ENCODE measurements at places on chromosomes 11 and 22. TPM values are rescaled to one million over a fixed set of nuclear protein-coding genes. Genes with fewer than 3 reads are reported as not detected.

The GRAP2 gene
- total RNA-seq: 9.3 TPM

- DNase-seq: no peak
Measured at GRCh38 chr22:30566125-30566524, 8.3 kb downstream of the GAL3ST1 start.

The SLC3A2 gene
- 181 TPM for total RNA-seq

- DNase-seq: no peak
Measured at GRCh38 chr11:74255741-74256375, 55.6 kb downstream of the P4HA3 start.

DNA sequence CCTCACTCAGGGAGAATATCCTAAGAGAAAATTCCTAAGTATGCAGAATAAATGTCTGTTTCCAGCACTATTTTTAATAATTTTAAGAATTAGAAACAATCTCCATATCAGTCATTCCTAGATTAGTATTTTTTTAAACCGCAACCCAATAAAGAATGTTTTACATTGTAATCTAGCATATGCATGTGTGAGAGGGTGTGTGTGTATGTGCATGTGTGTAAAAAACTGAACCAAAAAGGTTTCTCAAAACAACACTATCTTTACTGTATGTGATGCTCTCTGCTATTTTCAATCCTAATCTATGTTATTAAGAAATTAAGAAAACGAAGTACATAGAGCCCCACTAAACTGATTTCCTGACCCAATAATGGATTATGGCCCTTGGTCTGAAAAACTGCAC is 90.6 kb upstream of the AKIP1 start:
- DNase-seq: no peak

- DNase-seq: no peak
Measured at GRCh38 chr11:124898263-124898680, 607 bp upstream of the ROBO4 start.

The CTSF gene
- total RNA-seq: 81.3 TPM

The APOBEC3A gene
- not detected for total RNA-seq

GRCh38 chr11:47391077-47391583 is 12.8 kb upstream of the SPI1 start:
- no peak for DNase-seq

- no peak for DNase-seq
Measured at GRCh38 chr11:40302669-40303068, 1156.8 kb downstream of the LRRC4C start.

- no peak for DNase-seq
Measured at GRCh38 chr22:37433786-37434185, 6.5 kb upstream of the ELFN2 start.

The DEFB131B gene
- not detected for total RNA-seq

The TRIM49D2 gene
- total RNA-seq: not detected

The CCDC188 gene
- not detected for total RNA-seq

DNA sequence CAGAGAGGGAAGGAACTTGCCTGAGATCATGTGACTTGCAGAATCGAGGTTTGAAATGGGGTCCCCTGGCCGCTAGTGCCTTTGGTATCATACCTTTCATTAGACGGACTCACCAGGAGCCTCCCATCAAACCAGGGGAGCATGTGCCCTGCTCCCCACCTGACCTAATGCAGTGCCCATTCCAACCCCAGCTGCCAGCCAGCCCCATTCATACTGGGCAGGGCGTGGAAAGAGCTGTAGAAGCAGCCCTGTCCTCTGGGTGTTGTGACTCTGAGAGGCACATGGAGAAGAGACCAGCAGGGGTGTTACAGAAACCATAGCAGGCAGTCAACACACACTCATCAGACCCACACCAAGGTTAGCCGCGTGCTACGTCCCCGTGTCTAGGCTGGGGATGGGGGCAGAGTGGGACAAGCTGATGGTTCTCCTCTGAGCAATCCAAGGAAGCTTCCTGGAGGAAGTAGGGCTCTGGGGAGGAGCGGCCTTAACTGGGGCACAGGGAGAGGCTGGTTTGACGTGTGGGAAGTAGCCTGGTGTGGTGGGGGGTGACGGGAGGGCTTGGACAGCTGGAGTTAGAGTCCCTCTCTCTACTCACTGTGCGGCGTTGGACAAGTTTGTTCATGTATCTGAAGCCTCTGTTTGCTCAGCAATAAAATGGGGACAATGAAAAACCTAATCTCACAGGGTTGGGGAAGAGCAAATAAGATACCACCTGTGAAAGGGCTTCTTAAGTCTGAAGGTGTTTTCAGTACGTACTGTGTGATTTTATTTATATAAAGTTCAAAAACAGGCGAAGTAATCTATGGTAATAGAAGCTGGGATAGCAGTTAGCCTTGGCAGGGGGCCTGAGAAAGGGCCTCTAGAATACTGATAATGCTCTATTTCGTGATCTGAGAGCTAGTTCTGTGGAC is 14.0 kb downstream of the GRIK4 start:
- no peak for DNase-seq

DNA sequence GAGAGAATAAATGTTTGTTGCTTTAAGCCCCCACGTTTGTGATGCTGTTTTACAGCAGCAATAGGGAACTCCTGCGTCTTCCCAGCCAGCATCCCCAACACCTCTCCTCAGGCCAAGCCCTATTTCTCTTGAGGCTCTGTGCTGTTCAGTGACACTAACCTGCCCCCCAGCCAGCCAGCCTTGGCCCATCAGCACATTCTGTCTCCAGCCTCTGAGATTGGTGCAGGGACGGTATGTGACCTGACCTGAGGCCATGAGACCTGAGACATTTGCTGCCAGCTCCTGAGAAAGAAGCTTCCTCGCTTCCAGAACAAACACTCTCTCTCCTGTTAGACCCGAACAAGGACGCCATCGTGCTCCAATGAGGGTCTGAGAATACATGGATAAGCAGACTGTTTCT is 38.5 kb upstream of the SLC35C1 start:
- DNase-seq: no peak

The HBG2 gene
- total RNA-seq: not detected

All from suprapubic skin (tissue), 4 donors.